GM12864 (cell line): ENCODE measurements at places on chromosomes 1 and 21.

DNA sequence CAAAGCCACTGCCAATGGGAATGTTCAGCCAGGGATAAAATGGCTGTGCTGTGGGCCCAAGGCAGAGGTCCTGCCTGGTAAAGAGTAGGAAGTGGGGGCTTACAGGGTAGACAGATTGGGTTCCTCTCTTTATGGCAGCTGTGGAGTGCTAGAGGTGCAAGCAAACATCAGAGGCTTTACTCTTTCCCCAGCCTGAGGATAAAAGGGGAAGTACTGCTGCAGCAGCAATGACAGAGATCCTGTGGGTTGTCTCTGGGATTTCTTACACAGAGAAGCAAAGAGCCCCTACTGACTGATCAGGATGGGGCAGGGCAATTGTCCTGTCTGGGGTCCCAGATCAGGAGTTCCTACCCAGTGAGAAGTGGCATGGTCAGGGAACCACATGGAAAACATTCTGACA lies 54.2 kb downstream of the DRAM2 start:
- no peak for DNase-seq

DNA sequence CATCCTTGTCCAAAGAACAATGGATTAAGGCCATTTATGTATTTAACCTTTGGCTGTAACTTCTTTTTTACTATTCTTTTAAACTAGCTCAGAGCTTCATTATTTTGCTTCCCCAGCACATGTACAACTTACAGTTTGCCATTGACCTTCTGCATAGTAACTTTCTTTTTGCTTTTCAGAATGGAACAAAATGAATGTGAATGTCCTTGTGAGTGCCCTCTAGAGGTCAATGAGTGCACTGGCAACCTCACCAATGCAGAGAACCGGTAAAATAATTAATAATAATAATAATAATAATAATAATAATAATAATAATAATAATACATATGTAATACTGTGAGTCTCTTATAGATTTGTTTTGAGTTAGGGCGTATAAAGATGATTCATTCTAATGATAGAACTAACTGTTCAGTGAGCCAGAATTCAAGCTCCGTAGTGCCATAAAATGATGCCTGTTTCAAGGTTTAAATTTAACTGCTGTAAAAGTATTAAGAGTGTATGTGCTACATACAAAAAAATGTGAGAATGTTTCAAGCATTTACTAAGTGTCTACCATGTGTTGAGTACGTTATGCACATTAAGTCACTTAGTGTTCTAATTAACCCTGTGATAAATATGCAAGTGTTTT lies 69.0 kb upstream of the RAVER2 start:
- no peak for DNase-seq

DNA sequence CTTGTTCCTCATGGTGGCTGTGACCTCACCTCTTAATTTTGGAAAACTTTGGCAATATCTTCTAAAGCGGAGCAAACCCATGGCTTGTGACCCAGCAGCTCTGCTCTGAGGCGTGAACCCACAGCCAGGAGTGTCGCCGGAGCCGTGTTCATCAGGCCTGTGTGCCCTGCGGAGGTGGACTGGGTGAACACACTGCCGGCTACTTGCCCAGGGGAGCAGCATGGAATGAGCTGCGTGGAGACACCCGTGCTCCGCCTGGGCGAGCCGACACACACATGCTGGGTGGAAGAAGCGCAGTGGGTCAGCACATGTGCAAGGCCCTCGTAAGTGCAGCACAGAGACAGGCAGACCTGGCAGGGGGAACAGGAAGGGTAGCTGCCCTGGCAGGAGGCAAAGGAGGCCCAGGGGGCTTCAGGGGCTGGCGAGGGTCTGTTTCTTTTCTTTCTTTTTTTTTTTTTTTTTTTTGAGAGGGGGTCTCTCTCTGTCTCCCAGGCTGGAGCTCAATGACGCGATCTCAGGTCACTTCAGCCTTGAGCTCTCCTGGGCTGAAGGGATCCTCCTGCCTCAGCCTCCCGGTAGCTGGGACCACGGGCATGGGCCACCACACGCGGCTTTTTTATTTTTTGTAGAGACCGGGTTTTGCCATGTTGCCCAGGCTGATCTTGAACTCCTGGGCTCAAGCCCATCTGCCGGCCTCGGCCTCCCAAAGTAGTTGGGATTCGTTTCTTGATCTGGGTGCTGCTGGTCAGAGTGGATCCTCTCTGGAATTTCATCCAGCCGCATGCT lies 41.8 kb downstream of the AGPAT3 start:
- no peak for DNase-seq

DNA sequence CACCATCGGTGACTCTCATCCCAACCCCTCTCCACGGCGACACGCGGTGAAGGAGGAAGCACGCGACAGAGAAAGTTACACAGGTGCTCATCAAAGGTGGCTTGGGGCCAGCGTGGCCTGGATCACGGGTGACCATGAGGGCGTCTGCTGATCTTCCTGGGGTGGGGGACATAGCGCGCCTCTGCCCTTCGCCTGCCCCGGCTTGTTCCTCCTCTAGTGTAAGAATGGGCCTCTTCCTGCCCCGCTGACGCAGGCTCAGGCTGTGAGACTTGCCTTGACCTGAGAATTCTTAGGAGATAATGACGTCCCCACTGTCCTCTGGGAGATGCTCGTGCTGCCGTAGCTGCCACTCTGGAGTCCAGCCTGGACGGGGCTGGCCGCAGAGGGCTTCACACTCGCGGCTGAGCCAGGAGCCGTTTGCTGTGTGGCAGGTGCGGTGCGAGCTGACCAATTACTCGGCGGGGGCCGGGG lies 39.0 kb upstream of the TMEM52 start:
- DNase-seq, result no peak

- DNase-seq, result no peak
Observed at GRCh38 chr21:45421071-45421845, 16.3 kb downstream of the COL18A1 start.

DNA sequence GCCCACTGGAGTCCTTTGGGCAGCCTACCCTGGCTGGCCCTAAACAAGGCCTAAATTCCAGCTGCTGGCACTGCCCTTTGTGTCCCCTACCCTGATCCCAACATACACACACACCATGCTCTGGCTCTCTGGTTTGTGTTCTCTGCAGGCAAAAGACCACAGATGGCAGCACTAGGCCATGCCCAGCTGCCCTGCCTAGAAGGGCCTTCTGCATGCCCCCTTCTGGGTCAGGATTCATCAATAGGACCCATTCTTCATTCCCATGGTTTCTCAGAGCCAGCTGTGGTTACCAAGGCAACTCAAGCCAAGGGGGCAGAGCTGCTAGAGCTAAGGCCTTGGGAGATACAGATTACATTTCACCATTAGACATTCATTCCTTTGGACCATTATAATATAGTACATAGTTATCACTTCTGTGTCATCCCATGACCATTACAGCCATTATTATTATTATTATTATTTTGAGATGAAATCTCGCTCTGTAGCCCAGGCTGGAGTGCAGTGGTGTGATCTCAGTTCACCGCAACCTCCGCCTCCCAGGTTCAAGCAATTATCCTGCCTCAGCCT lies 17.5 kb downstream of the ASAP3 start:
- no peak for DNase-seq

DNA sequence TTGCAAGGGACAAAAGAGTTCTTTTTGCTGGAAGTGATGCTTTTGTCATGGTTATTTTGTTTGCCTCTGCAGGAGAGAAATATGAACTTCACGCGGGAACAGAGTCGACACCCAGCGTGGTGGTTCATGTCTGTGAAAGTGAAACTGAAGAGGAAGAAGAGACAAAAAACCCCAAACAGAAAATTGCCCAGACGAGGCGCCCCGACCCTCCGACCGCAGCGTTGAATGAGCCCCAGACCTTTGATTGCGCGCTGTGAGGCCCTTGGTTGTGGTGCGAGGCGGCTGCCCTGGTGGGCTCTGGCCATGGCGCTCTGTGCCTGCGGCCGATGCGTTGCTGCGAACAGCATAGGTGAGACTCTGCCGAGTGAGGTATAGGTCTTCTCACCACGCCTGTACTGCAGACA lies 20.9 kb upstream of the NCMAP start:
- DNase-seq, result no peak

DNA sequence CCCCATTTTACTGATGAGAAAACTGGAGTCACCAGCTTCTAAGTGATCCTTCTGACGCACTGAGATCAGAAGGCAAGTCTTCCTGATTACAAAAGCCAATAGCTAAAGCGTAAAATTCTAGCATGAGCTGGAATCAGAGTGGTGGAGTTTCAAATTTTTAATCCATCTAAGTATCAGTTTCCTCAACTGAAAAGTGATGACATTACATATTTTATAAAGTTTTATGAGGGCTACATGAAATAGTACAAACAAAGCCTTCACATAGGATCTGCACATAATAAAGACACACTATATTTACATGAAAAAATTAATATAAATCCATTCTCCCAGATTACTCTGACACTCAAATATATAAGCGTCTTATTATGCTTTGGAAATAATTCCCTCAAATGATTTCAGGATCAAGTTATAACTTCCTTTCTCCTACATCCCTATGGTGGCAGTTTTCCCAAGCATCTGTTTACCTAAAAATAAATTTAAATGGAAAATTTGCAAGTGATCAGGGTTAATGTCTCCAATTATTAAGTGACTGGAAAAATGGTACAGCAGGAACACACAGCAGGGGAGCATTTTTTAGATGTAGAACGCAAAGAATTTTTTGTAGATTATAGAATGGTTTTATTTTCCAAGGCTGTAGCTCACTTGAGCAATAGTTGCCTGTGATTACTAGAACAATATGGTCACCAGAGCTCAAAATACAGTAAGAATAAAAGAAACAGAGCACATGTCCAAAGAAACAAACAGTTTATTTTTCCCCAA lies 490.4 kb upstream of the C1orf87 start:
- no peak for DNase-seq

DNA sequence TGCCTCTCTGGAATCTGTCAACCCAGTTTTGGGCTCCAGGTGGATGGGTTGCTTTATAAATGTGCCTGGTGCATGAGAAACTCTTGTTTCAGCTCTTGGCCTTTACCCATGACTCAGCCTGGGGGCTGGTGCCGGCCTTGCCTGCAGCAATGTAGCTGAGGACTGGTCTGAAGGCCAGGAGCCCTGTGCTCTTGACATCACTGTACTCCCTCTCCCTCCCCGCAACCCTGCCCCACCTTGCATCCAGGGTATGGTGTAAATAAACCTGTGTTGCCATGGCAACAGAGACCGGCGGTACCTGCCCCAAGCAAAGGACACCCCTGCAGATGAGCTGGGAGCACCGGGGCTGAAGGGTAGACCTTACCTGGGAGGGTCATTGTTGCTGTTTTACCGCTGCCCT lies 13.3 kb downstream of the FAM151A start:
- DNase-seq, result no peak

DNA sequence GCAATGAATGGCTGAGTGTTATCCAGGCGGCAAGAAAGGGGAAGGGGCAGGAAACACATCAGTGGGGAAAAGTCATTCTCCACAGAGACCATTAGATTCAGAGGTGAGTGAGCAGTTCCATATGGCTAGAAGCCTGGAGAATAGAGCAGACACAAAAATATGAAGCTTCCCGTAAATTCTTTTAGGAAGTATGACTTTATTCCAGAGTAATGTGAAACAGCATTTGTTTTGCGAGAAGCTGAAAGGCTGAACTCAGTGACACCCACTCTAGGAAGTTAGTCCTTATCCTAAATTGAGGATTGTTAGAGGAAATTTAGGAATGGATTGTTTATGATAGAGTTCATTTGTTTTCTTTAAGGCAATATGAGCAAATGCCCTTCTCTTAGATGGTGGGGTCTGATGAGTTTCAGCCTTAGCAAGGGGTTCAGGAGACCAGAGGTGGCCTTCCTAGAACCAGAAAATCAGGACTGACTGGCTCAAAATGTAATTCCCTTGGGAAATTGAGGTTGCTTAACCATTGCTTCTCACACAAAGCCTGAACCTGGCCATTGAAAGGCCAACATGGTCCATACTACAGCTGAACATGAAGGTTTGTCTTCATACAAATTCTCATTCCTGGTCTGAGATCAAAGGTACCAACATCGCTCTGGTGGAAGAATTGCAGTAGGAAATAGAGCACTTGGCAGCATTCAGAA lies 167.5 kb downstream of the TPR start:
- no peak for DNase-seq

GRCh38 chr1:105437847-105438246 lies 1618.6 kb upstream of the PRMT6 start:
- DNase-seq, result no peak

GRCh38 chr1:74715236-74715502 lies 17.7 kb downstream of the CRYZ start:
- DNase-seq, result no peak

- no peak for DNase-seq
Observed at GRCh38 chr1:6935361-6935883, 150.2 kb downstream of the CAMTA1 start.

GRCh38 chr1:115426231-115426771 lies 88.3 kb upstream of the NGF start:
- no peak for DNase-seq

- DNase-seq, result no peak
Observed at GRCh38 chr1:94846308-94846707, 26.2 kb downstream of the SLC44A3 start.

GRCh38 chr1:44507490-44508396 lies 102.7 kb downstream of the RNF220 start:
- DNase-seq, result no peak

DNA sequence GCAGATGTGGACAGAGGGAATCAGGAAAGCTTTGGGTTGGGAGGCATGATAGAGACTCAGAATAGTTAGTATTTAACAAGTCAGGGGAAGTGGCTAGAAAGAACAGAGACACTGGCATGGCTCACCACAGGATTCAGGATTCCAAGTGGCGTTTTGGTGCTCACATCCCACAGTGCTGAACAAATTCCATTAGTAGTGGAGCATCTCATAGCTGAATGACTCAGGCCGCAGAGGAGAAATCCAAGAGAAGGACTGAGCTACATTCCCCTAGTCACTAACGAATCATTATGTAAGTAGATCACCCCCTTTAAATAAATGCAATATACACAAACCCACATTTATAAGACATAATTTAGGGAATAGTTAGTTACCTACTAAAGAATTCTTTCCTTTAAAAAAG lies 5.0 kb upstream of the KCNJ9 start:
- no peak for DNase-seq

- DNase-seq, result no peak
Observed at GRCh38 chr21:21102896-21103295, 104.7 kb downstream of the NCAM2 start.

GRCh38 chr1:185917646-185918045 lies 183.5 kb downstream of the HMCN1 start:
- no peak for DNase-seq

- DNase-seq, result no peak
Observed at GRCh38 chr1:111739925-111740765, 950 bp upstream of the INKA2 start.

GRCh38 chr1:150259758-150260669 lies 2.4 kb downstream of the CA14 start:
- DNase-seq, result no peak

DNA sequence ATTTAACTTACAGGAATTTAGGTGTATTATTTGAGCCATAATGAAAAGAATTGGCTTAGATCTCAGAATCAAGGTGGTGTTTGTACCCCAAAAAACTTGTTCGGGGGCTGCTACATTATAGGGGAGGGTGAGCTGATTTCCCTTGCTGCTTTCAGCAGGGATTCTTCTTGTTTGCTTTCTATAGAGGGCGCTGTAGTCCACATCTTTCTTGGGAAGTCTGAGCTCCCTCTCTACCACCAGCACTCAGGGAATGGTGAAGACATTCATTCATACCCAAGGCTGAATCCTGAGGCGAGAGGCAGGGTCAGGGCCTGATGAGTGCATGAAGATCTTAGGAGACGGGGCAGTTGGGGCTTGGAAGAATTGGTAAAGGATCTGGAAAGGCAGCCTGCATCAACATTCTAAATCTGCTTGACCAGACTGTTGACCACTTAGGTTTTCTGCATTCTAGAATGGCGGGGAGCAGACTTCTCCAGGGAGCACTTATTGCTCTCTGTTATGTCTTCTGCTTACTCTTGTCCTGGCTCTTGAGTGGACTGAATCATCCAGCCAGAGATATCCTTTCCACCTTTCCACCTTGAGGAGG lies 18.9 kb downstream of the SPATA46 start:
- DNase-seq, result no peak

- DNase-seq, result no peak
Observed at GRCh38 chr1:245153552-245154428, 995 bp upstream of the KIF26B start.
